Stimulated activated CD8-positive, alpha-beta memory T cell treated with anti-CD3 and anti-CD28 coated beads, Interleukin-4, amount 100 ng/mL, for 1 hour (primary cell): ENCODE measurements at places on chromosomes 5 and 9.

GRCh38 chr5:178246624-178247279 lies 14.2 kb upstream of the PHYKPL start:
- no peak for DNase-seq

DNA sequence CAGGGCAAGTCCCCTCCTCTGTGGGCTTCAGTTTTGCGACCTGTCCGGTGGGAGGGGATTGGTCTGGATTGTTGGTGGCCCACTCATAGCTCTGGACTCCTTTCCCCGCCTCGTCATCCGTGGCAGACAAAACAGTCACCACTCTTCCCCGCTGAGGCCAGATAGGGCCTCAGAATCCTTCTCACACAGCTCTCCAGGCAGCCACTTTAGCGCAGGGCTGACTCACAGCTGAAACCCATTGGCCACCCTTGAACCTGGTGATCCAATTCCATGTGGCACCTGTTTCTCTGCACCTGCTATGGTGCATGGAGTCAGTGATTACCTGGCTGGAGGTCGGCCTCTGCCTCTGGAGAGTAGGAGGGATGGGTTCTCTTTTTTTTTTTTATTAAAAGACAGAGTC lies 15.8 kb upstream of the CACFD1 start:
- DNase-seq, result no peak

GRCh38 chr5:131913603-131914002 lies 31.9 kb downstream of the MEIKIN start:
- no peak for DNase-seq

DNA sequence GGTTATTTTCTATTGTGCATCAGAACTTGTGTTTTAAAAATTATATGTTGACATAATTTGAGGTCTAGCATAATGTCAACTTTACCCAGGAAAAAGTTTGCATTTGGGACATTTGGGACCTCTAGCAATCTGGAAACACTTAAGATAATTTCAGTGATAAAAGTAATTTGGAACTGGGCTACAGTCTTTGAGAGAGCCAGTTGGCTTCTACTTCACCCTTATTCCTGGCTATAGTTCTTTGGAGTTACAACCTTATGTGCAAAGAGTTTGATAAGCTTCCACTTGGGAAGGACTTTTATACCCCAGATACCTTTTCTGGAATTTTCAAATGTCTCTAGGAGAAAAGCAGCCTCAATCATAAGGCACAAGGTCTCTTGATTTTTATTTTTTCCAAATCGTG lies 139.3 kb downstream of the ARRDC3 start:
- DNase-seq, result no peak

DNA sequence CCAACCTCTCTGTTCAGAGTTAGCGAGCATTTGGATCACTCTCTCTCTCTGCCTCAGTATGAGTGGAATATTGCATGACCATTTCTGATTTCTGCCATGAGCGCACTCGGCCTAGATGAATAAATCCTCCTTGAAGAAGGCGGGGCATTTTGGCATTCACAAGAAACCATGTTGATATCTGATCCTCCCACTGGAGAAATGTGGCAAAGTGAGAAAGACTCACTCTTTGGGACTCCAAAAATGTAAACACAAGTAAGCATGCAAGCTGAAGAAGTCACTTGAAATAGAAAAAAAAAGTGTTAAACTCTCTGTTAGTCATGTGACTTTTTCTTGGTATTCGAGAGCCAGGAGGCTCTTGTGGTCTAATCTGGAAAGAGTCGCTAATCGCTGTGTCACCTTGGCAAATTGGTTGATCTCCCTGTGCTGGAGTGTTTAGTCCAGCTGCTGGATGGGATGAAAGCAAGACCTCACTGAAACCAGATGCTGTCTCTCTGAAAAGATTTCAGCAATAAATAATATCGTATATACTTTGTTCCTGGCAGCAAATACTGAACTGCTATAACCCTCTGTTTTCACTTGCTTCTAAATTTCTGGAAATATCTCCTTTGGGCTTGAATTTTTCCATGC lies 95.5 kb downstream of the GHR start:
- no peak for DNase-seq

DNA sequence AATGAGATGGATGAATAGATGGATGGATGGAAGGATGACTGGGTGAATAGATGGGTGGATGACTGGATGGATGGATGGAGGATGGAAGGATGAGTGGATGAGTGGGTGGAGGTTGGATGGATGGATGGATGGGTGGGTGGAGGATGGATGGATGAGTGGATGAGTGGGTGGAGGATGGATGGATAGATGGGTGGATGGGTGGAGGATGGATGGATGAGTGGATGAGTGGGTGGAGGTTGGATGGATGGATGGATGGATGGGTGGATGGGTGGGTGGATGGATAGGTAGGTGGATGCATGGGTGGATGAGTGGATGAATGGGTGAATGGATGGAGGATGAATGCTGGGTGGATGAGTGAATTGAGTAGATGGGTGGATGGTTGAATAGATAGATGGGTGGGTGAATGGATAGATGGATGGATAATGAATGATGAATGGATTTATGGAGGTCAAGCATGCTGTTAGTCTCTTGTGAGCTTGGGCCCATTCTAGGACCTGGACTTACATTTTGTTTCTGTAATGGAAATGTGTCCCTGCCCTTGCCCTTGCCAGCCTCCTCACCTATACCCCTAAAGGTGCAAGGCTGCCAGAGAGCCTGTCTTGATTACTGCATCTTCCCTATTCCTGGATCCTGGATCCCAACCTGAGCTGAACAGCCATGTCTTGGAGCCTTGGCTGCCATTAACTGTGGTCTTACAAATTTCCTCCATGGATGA lies 159.7 kb upstream of the NFIL3 start:
- DNase-seq, result no peak

- DNase-seq, result no peak
Measured at GRCh38 chr9:93259490-93260262, 75.7 kb downstream of the WNK2 start.

GRCh38 chr5:36820900-36821299 lies 55.7 kb upstream of the NIPBL start:
- DNase-seq, result no peak

GRCh38 chr9:95261890-95262289 lies 55.6 kb downstream of the FANCC start:
- DNase-seq, result no peak

DNA sequence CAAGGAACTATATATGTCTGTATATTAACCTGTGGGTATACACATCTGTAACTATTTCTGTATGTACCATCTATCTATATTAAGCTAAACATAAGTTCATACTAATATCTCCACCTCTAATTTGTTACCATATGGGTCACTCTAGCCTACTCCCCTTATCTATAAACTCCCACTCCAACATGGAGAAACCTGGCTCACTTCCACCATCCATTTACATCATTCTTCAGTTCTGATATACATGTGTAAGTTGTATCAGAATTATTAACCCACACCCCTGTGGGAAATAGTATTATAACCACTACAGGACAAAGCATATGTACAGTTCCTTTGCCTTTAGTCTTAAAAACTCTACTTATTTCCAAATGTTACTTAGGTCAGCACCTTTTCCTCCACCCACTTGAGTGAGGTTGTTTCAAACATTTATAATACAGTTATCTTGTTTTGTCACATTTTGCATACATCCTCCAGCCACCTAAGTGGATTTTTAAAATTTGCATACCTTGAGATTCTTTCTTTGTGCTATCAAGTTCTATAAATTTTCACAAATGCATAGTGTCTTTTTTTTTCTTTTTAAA lies 10.6 kb downstream of the NDFIP1 start:
- DNase-seq, result no peak

DNA sequence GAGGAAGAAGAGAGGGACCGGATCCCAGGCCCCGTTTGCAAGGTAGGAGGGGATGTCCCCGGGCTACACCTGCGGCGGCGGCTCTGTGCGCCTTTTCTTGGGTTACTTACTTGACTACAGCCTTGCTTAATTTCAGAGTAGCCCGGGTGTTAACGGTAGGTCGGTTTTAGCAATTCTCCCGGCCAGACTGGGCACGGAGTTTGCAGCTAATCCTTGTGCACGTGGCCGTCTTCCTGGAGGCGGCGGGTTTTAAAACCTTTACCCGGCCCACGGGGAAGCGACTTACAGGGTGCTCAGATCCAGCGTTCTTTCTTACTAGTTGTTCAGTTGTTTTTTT lies 313 bp downstream of the BRIX1 start:
- DNase-seq, result no peak

DNA sequence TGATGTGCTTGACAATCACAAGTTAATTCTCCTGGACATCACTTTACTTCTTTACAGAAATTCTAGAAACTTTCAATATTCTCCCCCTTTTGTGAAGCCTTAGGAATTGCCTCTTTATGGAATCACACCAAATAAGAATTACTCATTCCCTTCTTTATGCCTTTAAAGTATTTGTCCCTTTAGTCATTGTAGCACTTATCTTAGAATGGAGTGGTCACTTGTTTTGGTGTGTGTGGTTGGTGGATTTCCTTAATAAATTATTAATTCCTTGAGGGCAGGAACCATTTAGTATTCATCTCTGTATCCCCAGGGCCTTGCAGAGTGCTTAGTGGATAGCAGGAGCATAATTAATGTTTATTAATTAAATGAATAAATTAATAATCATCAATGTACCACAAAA lies 307.0 kb downstream of the ARRDC3 start:
- no peak for DNase-seq

- no peak for DNase-seq
Measured at GRCh38 chr5:146528236-146528635, 12.2 kb upstream of the GPR151 start.

DNA sequence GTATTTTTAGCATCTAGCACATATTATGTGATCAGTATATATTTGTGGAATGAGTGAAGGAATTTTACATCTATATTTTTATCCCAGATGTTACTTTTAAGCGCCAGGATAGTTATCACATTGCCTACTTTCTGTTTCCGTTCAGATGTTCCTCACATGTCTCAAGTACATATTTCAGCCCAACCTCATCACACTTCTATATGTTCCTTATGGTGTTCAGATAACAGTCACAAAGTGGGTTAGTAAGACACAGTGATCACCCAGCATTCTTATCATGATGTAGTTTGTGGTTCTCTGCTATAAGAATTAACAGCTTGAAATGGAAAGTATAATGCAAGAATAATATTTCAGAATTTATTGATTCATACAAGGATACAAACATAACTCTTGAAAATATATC lies 170.0 kb upstream of the RASA1 start:
- no peak for DNase-seq

DNA sequence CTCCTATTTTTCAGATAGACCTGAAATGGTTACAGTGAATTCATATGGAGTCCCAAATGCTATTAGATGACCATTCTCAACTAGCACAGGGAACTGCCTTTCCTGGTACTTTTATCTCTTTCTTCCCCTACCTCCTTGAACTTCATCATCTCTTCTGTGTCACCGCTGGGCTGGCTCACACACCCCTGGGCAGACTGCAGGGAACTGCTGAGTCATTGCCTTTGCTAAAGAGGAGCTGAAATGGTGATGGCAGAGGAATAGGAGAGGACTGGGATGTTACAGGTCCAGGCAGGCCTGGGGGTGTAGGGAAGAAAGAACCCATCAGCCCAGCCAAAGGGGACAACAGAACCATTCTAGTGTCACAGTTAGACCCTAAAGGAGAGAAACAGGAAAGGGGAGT lies 322.3 kb downstream of the ASTN2 start:
- no peak for DNase-seq

DNA sequence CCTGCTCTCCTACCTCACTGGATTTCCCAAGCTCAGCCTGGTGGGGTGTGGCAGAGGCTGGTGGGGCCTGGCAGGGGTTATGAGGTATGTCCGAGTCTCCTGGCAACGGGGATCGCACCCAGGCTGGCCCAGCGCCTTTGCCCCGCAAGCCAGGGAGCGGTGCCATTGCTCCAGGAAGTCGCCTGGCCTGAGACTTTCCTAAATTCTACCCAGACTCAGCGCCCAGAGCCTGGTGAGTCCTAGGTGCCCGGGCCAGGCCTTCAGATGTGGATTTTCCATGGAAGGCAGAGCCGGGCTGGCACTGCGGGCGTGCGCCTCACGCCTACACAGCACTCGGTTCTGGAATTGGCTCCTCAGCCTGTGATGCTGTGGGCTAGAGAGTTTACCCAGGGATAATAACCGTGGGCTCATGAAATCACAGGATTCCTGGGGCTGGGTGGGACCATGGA lies 155.4 kb upstream of the COL5A1 start:
- no peak for DNase-seq

GRCh38 chr5:180649297-180650039 lies at the start of gene FLT4:
TSS of gene FLT4 (minus strand) at chr5:180649600. CDS start at chr5:180649545, 55 bp downstream.
- no peak for DNase-seq

- DNase-seq, result no peak
Measured at GRCh38 chr5:138706655-138707480, 46.4 kb upstream of the CTNNA1 start.

- no peak for DNase-seq
Measured at GRCh38 chr9:114968671-114969070, 38.3 kb upstream of the TNFSF8 start.

DNA sequence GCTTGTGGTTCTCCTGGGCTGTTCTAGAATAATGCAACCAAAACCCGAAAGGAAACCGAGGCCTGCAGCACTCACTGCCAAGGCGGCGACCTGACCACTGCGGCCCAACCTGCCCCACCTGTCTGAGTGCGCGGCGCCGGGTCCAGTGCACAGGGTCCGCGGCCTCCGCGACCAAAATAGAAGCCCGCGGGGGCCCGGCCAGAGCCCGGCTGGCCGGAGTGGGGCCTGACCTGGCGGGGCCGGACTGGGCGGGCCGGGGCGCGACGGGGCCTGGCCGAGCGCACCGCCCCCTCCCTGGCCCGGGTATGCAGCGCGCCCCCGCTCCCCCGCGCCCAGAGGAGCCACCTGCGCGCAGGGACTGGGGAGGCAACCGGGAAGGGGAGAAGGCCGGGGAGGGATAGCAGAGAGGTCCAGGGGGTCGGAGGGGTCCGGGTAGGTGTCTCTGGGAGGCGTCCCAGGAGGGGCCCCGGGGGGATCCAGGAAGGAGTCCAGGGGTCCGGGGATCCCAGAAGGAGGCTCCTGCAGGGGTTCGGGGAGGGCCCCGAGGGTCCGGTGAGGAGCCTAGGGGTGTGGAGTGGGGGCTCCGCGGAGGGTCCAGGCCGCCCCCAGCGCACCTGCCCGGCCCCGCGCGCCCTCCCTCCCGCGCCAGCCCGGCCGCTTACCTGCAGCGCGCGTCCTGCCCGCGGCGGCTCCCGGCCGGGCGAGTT lies 503 bp downstream of the SEMA4D start:
- no peak for DNase-seq

GRCh38 chr5:112208699-112209615 lies 210.1 kb downstream of the EPB41L4A start:
- DNase-seq, result no peak

- no peak for DNase-seq
Measured at GRCh38 chr5:72314571-72315172, 5.4 kb downstream of the MRPS27 start.

- DNase-seq, result no peak
Measured at GRCh38 chr5:4207486-4207885, 611.9 kb downstream of the IRX1 start.

DNA sequence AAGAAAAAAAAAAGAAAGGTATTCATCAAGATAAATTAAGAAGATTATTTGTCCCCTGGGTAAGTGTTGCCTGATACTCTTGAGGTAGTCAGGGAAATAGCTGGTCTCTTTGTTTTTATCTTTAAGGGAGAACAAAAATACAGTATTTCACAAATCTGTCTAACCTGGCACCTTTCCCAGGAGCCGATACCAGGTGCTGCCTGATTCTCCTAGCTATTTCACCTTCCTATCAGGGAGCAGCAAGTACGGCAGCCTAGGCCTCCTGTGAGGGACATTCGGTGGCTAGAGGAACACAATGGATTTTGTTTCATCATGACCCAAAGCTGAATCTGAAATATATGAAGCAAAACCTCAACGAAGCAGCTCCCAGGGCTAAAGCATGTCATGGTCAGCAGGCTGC lies 86.0 kb downstream of the TARS1 start:
- no peak for DNase-seq

GRCh38 chr9:130672466-130672865 lies 8.1 kb downstream of the PRDM12 start:
- DNase-seq, result no peak

GRCh38 chr5:55211184-55211874 lies 15.8 kb downstream of the MCIDAS start:
- no peak for DNase-seq
